ENCODE measurements at places on chromosomes 2 and 18.

DNA sequence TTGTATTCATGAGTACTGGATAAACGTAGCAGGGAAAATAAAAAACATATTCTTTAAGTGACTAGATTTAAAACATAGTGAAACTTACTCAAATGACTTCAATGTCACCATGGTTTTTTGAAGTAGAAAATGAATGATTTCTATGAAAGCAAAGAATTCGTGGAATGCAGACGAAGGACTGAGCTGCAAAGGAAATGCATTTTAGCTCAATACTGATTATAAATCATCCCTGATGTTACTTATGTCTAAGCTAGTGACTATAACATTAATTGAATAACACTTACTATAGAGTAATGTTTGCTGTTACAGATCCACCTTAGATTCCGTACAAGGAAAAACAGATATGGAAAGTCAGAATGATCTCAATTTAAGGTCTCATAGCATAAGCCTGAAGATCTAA is 1257.7 kb upstream of the CDH2 start:
- no peak for DNase-seq

GRCh38 chr2:68290901-68291300 is 28.8 kb downstream of the CNRIP1 start:
- DNase-seq = no peak

- DNase-seq = no peak
Observed at GRCh38 chr2:202267495-202267894, 1.9 kb downstream of the NOP58 start.

DNA sequence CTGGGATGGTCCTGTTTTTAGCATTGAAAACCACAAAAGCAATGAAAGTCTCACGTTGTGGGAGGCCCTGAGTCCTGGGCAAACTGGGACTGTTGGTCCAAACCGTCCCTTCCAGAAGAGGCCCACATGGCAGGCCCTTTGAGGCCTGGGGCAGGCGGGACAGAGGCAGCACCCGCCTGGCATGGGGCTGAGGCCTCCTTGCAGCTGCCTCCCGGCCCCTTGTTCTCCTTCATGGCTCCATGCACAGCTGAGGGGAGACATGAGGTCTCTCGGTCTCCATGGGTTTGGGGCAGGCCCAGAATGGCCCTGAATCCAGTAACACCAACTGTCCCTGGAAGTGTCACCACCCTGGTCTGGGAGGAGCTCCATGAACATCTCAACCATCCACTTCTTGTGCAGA is 61.9 kb downstream of the RRM2 start:
- no peak for DNase-seq

DNA sequence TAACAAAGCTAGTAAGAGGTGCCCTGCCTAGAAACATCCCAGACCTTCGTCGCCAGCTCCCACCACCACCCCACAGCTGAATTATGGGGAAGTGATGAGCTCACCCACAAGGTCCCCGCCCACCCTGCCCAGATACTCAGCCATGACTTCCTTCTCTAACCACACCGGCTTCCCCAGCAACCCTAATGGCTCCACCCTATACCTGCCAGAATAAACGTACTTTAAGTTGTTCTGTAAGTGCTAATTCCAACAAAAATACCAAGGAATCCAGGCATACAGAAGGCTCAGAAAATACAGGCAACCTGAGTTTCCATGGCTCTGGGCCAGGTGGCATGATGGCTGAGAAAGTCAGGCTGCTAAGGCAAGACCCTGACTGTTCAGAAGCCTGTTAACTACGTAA is 39.1 kb downstream of the TMEM163 start:
- DNase-seq = no peak

DNA sequence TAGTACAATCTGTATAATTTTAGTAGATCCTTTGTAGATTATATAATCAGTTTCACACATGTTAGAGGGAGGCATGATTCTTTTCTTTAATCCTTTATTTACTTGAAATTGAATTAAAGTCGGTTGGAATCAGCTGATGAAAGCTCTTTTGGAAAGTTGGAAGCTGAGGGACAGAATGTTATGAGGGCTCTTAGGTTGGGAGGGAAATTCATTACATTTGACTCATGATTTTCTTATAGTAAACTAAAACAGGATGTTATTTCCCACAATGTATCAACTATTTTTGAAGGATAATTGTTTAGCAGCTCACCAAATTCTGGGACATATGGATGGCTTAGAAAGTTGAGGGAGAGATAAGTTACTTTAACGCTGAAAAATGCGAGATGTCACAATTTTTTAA is 52.7 kb upstream of the TMEFF2 start:
- no peak for DNase-seq

DNA sequence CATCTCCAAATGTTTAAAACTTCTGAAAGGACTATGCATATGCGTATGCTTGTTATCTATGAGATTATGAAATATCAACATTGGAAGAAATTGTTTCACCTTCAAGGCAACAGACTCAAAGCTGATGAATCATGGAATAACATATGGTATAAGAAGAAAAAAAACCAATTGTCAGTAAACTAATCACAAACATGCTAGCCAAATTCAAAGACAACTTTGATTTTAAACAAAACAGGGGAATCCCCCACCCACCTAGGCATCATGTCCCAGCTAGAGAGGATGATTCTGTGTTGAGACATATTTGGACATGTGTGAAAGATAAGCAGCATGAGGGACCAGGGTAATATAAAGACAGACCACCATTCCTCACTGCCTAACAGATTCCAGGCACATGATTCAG is 147.7 kb downstream of the WDPCP start:
- no peak for DNase-seq

DNA sequence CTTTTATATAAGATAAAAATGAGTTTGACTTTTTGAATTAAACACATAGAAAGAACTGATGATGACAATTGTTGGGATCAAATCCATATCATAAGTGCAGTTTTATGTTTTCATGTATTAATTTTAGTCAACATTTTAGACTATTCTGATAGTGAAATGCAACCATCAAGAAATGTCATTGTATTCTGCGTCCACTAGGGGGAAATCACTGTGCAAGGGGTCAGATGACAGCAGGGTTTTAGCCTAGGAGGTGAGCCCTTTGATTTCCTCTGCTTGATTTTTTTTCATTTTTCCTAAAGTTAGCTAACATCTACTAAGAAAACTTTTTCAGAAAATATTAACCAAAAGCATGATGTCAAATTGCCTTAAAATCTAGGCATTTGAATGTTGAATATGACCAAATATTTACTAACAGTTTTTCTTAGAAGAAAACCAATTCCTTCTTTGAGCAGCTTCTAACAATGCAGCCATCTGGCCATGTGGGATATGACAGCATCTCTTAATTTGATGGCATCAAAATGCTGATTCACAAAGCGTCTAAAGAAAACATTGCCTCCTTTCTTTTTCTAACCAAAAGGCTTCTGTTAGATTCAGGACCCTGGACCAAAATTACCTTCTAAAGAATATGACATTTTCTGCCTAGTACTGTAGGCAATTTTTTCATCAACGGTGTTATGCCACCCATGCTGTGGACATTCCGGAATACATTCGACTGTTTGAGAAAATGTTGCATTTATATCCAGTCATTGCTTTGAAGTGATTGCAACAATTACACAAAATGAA is 141.5 kb downstream of the SPHKAP start:
- DNase-seq = no peak

DNA sequence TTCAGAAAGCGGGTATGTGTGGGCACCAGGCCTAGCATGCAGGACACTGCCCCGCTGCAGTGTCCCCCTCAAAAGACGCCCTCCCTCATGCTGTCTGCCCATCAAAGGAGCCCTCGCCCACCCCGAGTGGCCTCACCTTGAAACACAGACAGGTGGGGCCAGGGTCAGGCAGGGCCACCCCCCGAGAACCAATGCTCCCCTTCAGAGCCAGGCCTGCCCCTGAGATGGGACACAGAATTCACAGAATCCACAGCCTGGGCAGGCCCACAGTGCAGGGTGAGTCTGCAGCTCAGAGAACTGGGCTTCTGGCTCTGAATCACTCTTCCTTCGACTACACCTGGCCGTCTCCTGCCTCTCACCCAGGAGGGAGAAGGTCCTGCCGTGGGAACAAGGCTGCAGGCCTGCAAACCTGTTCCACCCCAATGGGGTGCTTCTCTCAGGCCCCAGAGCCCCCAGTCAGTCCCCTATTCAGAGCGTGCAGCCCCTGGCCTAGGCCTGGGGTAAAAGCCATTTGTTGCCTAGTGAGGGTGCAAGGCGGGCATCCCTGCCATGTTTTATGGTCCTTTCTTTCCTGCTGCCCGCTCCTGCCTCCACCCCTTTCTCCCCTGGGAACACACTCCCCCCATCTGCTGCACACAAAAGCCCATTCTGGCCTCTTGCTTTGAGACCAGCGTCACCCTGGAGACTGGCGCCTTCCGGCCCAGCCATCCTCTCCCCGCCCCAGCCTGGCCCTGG is 11.3 kb upstream of the ARHGEF4 start:
- DNase-seq = no peak

DNA sequence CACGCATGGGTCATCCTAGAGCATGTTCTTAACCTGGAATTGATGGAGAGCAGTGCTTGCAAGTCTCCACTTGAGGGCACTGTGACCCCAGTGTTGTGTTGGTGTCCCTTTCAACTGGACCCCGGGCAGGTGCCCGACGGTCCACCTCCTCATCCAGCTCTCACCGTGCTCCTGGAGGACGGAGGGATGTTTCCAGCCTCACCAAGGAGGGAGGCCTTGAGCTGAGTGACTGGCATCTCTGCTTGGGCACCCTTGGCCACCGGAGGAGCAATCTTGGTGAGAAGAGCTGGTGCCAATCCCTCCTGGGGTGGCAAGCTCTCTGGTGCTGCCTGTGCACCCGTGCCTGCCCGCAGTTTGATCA is 45.4 kb upstream of the ASB18 start:
- DNase-seq = no peak

DNA sequence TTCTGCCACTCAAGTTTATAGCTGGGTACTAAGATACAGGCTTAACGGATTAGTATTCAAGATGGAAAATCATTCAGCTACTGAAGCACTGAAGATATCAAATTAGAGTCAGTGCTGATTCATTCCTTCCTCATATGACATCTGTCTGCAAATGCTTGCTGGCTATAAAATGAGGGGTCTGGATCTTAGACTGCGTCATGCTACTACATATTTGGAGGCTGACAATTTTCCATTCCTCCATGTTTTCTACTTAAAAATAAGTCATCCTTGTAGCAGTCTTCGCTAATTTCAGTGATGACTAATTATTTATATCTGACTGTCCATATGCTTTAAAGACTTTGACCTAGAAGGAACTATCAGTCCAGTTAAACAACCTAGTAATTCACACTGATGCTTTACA is 233.4 kb downstream of the RIT2 start:
- no peak for DNase-seq

GRCh38 chr18:77906103-77906892 is 656.6 kb downstream of the GALR1 start:
- no peak for DNase-seq

- DNase-seq = no peak
Observed at GRCh38 chr2:9952286-9952737, 819 bp downstream of the GRHL1 start.

GRCh38 chr18:48472610-48473009 is 63.4 kb upstream of the ZBTB7C start:
- no peak for DNase-seq

GRCh38 chr2:199704358-199705238 is 146.4 kb downstream of the FTCDNL1 start:
- DNase-seq = no peak

DNA sequence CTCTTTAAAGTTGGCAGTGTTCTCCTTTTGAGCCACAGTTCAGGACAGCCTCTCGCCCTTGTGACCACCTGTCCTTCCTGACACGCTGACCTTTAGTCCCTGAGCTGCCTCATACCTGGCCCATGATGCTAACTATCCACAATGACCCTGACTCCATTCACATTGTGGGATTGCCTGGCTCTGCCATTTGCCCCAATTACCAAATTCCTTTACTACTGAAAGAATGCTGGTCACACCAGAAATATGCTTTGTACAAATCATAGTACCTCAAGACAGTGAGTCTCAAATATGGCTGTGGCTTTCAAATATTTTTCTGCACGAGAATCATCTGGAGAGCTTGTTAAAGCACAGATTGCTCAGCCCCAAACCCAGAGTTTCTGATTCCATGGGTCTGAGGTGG is 54.2 kb downstream of the LTBP1 start:
- DNase-seq = no peak

DNA sequence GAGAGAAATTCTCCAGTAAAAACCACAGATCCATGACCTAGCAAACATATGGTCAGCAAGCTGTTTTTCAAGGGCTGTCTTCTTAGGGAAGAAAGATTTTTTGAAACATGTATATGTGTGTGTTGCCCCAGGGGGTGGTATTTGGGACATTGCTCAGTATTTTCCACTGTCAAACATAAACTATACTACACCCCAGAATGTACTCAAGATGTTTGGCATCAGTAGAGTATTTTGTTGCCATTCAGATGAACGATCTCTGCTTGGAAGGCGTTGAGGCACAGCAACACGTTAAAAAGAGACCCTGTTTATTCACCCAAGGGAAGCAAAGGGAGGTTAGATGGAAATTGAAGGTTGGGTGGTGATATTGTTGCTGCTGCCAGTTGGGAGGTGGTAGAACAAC is 30.0 kb downstream of the EEF1B2 start:
- DNase-seq = no peak

GRCh38 chr2:211390536-211391188 is 834.3 kb downstream of the CPS1 start:
- no peak for DNase-seq

DNA sequence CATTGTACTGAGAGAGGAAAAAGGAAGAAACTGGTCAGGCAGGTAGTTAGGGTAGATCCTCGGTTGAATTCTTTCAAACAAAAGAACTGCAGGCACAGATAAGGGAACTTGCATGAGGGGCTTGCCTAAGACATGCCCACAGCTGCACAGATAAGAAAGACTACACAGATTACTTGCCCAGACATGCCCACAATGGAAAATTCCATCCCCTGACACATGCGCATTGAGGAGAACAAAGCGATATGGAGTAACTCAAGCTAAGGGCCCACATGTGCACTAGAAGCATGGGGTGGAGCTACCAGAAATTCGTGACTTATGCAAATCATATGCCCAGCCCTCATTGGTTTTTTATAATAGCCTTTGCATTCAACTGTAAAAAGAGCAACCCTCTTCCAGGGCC is 181.3 kb upstream of the ZNF521 start:
- DNase-seq = no peak

DNA sequence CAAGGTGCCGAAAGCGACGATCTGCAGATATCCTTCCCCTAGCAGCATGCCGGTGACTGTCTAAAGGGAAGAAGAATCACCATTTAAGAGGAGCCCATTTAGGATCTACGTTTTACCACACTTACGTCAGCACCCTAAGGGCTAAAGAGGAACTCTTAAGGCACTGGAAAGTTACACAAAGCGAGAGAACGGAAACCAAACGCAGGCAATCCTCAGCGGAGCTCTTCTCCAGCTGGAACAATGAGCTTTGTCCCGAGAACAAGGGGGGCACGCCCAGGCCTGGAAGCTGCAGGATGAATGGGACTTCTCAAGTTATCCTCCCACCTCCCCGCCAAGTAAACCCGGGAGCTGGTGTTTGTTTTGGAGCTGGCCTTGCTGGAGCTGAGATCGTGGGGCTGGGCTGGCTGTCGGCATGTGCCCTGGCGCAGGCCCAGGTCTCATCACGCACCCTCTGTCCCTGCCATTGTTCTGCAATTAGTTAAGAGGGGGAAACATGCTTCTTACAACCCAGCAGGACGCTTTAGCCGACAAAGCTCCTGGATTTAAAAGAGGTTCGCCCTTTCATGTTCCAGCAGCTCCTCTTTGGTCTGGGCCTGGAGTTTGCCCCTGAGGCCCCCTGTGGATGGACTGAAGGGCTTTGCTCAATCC is 36.4 kb downstream of the PXDN start:
- DNase-seq = no peak

All from esophagus squamous epithelium (tissue), 5 donors.